Activated CD4-positive, alpha-beta T cell treated with anti-CD3 and anti-CD28 coated beads, Interleukin-2, Interleukin-4, amounts not matched to agents 100 ng/mL and 50 ng/mL, durations not matched to agents 16 hours and 8 hours (primary cell): ENCODE measurements at places on chromosomes 7 and 10.

DNA sequence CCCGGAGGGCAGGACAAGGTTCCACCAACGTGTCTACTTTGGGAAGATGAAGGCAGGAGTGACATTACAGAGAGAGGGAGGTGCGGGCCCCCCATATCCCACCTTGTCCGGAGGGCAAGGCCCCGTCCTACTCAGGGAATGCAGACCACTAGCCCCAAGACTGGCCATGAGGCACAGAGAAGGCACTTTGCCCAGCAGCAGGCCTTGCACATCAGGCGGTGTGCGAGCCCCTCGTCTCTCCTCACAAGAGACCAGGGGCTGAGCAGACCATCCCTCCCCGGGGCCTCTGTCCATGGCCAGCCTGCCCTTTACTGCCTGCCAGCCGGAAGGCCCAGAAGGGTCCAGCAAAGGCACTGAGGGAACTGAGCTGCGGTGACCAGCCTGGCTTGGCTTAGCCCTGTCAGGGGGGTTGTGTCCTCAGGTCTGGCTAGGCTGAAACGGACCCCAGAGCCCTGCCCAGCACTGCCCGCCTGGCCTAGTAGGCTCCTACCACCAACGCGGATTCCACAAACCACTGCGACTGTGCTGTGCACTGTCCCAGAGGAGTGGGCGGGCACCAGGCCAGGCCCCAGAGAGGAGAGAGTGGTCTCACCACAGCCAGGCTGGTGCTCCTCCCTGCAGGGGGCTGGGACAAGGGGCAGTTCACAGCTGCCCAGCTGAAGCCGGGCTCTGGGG is 16.7 kb downstream of the CAMK2B start:
- no peak for DNase-seq

- DNase-seq = no peak
Measured at GRCh38 chr7:142138996-142139395, 27.5 kb downstream of the MGAM2 start.

DNA sequence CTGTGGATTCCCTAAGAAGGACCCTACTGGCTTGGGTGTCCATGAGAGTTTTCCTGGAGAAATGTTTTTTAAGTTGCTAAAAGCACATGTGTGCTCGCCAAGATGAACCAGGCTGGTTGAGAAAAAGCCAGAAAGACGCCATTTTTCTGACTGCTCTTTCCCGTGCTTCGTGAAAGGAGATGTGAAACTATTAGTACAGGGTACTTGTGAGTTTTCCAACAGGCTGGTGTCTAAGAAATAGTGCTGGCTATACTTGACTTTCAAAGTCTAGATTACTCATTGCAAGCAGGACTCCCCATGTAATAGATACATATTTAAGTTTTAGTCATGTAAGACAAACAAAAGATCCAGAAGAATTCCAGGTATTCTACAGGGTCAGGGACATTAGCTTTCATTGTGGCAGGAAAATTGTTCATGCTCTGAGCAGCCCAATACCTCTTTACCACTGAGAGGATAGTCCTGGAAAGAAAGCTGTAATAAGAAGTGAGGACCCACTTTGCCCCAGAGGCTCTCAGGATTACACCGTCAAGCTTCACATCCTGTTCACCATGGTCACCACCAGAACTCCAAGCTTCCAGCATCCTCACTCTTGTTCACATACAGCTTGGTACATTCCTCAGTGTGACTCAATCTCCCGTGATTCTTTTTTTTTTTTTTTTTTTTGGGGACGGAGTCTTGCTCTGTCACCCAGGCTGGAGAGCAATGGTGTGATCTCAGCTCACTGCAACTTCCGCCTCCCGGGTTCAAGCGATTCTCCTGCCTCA is 43.8 kb upstream of the ICA1 start:
- DNase-seq = no peak

DNA sequence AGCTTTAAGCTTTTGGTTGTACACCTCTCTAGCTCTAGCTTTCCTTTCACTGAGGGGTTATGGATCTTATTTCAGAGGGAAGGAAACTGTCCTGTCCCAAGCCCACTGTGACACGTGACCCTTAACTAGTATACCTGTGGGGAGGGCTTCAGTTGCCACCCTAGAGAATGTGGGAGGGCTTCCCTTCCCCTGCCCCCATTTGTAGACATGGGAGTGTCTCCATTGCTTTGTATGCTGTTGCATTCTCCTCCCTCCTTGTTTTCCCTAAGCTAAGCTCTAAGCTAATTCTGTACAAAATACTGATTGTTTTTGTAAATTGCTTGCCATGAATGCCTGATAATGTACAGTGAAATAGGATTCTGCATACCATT is 11.2 kb downstream of the LUC7L2 start:
- no peak for DNase-seq

- DNase-seq = no peak
Measured at GRCh38 chr10:58220769-58221451, 46.8 kb downstream of the IPMK start.

DNA sequence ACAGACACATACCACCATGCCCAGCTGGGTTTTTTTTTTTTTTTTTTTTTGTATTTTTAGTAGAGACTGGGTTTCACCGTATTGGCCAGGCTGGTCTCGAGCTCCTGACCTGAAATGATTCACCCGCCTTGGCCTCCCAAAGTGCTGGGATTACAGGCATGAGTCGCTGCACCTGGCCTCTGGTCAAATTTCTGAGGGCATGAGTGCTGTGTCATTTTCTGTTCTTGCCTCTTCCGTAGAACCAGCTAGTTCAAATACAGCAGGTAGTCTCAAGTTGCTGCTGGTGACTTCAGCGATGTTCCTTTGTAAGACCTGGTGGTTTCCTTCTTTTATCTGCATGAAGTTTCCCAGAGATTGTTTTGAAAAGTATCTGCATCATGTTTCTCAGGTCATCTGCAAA is 134.8 kb upstream of the SHH start:
- no peak for DNase-seq

DNA sequence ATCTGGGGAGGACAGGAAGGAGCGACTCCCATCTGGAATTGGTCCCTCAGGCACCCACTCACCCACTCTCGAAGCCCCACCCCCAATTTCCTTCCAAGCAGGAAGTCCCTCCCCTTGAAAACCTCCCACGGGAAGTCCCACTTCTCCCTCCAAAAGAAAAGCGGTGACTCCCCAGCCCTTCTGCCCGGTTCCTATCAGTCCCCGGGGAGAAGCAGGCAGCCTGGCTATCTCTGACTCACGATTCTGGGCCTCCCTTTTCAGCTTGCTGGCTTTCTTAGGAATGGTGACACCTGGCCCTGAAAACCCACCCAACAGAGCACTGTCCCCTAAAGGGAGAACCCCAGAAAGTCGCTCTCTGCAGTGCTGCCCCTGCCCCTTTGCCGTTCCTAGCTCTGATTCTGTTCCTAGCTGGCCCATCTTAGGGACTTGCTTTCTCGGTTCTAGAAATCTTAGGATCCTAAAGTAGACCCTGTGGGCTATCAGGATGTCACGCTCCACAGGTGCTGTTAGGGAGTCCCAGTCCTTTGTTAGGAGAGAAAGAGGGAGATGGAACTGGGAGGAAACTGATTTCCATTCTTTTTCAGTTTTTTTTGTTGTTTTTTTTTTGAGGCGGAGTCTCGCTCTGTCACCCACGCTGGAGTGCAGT is 6.0 kb downstream of the TSC22D4 start:
- DNase-seq = no peak
